ENCODE measurements at places on chromosomes 1 and 21. TPM values are rescaled to one million over a fixed set of nuclear protein-coding genes. Genes with fewer than 3 reads are reported as not detected.

The MPZ gene
- total RNA-seq: 7.3 TPM

The BMP8A gene
- total RNA-seq: 5.4 TPM

GRCh38 chr1:93171549-93172034 is 8.6 kb downstream of the TMED5 start:
- no peak for DNase-seq

DNA sequence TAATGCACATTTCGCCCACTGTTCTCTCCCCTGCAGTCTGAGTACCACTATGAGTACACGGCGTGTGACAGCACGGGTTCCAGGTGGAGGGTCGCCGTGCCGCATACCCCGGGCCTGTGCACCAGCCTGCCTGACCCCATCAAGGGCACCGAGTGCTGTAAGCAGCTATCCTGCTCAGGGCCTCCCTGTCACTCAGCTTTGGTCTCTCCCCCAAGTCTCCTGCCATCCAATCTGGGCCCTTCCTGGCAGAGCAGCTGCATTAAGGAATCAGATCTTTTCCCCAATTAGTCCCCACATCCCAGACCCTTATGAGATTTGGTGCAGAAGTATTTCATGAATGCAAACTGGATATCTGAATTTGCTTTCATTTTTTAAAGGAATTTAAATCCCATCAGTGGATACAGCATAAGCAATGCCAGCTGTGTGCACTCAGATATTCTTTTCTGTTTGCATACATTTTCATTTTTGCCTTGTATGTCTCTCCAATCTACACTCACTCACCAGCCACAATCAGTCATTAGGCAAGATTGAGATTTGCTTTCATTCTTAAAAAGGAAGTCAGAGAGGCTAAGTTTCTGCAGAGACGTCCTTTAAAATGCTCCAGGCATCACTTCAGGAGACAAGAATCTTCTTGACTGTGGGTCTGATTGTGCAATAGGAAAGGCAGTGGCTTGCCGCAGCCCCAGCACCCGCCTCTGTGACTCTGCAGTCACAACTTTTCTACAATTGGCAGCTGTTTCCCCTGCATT is 48.1 kb downstream of the ELAPOR1 start:
- peak; percentile 61 for DNase-seq

DNA sequence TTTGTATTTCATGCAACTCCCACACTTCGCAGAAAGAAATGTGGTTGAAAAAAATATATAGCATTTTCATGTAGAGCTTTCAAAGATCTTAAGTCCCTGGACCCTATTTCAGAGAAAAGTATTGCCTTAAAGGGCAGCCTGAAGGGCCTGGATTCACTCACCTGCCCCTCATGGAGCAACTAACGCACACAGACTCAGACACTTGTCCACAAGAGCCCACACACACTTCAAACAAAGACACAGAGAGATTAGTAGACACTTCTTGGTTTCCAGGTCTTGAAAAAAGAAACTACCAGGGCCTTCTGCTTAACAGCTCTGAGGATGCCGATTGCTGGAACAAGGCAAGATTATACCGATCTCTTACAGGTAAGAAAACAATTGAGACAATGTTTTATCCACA is 122.2 kb downstream of the ZBTB18 start:
- no peak for DNase-seq

DNA sequence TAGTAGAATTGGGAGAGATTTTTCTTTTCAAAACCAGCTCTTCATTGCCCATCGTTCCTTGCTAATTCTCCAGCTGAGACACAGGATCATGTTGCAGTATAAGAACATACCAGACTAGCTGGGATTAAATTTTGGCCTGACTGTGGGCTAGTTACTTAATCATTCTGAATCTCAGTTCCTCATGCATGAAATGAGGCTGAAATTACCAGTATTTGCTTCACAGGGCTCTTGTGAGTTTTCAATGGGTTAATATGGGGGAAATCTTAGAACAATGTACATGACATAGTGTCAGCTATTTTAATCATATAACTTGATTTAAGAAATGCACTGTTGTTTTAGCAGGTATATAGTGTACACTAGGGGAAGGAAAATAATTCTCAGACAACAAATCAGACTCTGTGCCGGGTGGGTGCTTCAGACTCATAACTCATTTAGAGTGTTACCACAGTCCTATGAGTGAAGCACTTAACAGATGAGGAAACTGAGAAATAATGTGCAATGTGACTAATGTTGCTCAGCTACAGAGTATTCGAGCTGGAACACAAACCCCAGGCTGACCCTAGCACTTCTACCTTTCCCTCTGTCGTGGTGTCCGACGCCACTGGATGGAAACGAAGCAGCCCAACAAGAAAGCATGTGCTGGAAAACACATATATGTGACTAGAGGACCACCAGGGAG is 137.6 kb upstream of the SGIP1 start:
- no peak for DNase-seq

- peak; percentile 18 for DNase-seq
These were observed 380.5 kb upstream of the CAMK1G start for GRCh38 chr1:209202830-209203532.

GRCh38 chr1:168565825-168566224 is 10.6 kb upstream of the XCL1 start:
- no peak for DNase-seq

DNA sequence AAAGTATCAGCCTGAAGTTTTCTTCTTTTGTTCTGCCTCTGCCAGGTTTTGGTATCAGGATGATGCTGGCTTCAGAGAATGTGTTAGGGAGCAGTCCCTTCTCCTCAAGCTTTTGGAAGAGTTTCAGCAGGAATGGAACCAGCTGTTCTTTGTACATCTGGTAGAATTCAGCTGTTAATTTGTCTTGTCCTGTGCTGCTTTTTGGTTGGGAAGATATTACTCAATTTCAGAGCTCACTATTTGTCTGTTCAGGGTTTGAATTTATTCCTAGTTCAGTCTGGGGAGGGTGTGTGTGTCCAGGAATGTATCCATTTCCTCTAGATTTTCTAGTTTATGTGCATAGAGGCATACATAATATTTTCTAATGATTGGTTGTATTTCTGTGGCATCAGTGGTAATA is 12.8 kb downstream of the ZNF678 start:
- no peak for DNase-seq

- no peak for DNase-seq
These were observed 122.5 kb upstream of the NCAM2 start for GRCh38 chr21:20875742-20876141.

DNA sequence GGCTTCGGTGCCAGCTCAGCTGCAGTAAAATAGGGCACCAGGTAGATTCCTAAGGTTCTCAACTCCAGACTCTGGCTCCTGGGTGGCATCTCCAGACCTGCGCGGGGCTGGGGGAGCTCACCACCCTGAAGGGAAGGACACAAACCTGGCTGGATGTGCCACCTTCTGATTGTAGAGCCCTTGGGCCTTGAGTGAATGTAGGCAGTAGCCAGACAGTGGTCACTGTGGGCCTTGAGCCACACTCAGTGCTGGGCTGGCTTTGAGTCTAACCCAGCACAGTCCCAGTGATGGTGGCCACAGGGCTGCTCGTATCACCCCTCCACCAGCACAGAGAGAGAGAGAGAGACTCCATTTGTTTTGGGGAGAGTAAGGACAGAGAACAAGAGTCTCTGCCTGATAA is 38.0 kb upstream of the SH3GLB1 start:
- no peak for DNase-seq

DNA sequence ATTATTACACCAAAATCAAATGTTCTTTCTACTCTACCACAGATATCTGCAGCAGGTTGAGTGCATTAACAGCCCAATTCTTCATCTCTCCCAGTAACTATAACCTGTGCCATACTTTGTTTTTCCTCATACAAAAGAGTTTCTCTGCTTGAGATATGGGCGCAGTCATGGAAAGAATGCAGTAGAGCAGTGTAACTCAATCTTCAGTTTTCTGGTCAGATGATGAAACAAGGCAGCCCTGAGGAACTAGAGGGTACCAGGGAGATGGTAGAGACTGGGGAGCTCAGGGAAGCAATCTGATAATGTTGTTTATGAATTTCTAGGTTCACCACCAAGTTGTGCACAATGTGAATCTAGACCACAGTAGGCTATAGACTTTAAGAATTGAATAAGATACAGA is 39.6 kb downstream of the ASPM start:
- no peak for DNase-seq

DNA sequence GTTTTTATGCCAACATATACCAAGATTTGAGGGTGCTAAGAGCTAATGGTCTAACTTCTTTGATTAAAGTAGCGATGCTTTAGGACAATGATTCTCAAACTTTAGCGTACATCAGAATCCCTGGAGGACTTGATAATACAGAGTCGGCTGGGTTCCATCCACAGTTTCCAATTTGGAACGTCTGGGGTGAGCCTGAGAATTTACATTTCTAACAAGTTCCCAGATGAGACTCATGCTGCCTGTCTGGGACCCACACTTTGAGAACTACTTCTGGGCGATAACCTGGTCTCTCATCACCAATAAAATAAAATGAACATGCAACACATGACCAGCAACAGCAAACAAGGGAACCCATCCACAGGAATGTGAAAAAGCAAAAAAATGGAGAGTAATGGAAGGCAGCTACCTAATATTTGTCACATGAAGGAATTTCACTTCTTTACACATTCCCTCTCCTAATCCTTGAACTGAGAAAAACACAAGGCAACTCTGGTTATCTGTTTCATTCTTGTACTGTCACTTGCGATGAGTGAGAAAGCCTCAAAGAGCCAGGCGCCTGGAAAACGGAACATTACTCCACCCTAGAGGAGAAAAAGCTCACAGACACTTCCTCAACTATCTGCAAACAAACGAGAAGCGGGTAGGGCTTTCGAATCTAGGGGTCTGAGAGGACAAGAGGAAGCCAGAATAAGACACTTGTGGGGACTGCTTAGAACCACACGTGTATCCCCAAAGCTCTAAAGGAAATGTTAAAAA is 14.0 kb downstream of the HSF2BP start:
- peak; percentile 64 for DNase-seq

Data from prostate gland (tissue), 2 donors.